GM04503 (cell line): ENCODE measurements at places on chromosomes 5 and 9.

DNA sequence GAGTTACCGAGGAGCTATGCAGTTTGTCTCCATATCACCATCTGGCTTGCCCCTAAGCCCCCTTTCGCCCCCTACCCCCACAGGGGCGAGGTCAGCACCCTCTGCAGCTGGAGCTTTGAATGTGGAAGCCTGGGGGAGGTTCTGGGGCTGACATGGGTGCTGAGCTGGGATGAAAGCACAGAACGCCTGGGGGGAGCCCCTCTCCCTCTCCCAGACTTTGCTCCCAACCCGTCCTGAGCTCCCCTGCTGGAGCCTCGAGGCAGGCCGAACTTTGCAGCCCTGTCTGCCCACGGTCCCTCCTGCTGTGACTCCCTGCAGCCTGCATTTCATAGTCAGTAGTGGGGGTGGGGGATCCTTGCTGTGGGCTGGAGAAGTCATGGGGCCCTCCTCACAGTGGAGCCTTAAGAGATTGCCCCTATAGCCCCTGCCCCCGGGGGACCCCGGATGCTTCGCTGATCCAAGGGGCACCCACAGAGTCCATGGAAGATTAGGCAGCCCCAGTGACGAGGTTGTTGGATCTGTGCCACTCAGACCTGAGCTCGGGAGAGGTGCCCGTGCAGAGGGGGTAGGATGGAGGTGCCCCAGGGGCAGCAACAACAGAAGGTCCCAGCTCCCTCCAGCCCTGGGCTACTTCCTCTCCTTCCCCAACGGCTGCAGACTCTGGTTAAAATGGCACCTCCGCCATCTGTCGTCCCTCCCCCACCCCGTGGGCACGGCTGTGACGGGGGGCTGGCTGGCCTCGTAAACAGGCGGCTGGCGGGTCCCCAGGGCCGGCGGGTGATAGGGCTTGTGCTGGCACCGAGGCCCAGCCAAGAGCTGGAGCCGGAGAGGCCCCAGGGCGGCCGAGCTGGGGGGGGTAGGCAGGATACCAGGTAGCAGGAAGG is 162.0 kb downstream of the C9orf50 start:
- no peak for DNase-seq

GRCh38 chr5:33338336-33339110 is 102.2 kb upstream of the TARS1 start:
- DNase-seq: no peak

GRCh38 chr9:91500509-91501014 is 76.9 kb upstream of the NFIL3 start:
- DNase-seq: no peak

DNA sequence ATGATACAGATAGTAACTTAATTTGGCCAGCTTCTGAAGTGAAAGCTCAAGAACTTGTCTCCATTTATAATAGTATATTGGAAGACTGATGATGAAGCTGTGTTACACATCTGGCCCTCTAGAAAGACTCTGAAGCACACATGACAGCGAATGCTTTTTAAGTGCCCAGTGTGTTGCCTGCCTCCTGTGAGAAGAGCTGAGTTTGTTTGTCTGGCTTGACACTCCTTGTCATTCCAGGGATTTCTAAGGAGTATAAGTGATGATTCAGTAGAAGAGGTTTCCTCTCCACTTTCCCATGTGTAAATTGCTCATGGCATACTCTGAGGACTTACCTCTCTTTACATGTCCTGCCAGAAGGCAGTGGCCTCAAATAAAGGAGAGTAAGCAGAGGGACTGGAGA is 30.4 kb upstream of the LRRTM2 start:
- DNase-seq: peak; percentile 57

- DNase-seq: no peak
Observed at GRCh38 chr5:6289239-6289638, 89.1 kb downstream of the MED10 start.

DNA sequence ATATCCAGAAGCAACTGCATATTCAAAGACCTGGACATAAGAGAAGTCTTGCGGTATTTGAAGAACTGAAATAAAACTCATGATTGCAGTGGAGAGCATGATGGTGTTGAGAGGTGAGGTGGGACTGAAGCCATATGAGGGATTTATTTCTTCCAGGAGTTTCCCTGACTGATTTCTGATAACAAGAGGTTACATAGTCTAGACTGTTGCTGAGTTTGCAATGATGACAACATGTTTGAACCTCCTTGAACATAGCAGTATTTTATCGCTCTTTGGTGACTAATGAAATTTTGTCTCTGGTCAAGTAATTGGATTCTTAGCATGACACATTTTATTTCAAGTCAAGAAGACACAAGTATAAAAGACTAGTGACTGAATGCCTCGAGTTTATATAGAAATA is 61.8 kb downstream of the ACTBL2 start:
- DNase-seq: no peak

DNA sequence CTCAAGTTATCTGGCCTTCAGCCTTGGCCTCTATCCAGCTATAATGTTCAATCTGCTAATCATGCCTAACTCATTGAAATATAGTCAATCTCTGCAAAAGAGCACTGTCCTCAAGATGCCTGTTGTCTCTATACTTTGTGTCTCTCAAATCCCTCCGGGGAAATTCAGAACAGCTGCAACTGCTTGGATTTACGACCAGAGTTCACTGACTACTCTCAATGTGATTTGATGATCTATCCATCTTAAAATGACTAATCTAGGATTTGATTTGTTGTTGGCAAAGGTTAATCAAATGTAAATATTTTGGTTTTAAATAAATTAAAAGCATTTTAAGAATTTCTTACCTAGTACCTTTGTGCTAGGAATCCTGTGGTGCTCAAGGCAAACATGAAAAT is 40.9 kb downstream of the SVEP1 start:
- no peak for DNase-seq

- DNase-seq: no peak
Observed at GRCh38 chr9:125527471-125528002, 179.5 kb downstream of the MAPKAP1 start.

GRCh38 chr5:74935752-74936091 is 69.5 kb upstream of the FAM169A start:
- DNase-seq: no peak

DNA sequence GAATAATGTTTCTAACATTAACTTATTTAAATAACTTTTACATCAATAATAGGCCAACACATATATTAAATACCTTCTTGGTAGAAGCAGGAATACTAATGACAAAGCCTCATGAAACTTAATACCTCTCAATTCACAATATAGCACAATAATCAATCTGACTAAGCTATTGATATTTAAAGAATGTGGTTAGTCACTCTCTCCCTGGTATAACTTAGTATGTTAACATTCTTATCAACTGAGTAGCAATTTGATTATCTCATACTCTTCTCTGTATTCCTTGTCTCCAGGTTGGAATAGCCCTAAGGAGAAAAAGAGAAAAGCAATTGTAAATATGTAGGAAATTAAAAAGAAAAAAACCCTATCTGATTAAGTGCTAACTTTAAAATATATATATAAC is 4.9 kb upstream of the PGGT1B start:
- no peak for DNase-seq
